Activated T-helper 1 cell treated with anti-CD3 and anti-CD28 coated beads, Interleukin-2, amount 50 U/mL, for 16 hours (primary cell): ENCODE measurements at places on chromosomes 7 and 10.

- DNase-seq: peak; percentile 38
Measured at GRCh38 chr7:55571511-55572377, 558 bp downstream of the VOPP1 start.

GRCh38 chr7:40996233-40996677 is 706.6 kb downstream of the INHBA start:
- DNase-seq: no peak

GRCh38 chr7:102933763-102934162 is 21.0 kb downstream of the LRRC17 start:
- no peak for DNase-seq

GRCh38 chr7:42766782-42767423 is 145.0 kb downstream of the C7orf25 start:
- no peak for DNase-seq

DNA sequence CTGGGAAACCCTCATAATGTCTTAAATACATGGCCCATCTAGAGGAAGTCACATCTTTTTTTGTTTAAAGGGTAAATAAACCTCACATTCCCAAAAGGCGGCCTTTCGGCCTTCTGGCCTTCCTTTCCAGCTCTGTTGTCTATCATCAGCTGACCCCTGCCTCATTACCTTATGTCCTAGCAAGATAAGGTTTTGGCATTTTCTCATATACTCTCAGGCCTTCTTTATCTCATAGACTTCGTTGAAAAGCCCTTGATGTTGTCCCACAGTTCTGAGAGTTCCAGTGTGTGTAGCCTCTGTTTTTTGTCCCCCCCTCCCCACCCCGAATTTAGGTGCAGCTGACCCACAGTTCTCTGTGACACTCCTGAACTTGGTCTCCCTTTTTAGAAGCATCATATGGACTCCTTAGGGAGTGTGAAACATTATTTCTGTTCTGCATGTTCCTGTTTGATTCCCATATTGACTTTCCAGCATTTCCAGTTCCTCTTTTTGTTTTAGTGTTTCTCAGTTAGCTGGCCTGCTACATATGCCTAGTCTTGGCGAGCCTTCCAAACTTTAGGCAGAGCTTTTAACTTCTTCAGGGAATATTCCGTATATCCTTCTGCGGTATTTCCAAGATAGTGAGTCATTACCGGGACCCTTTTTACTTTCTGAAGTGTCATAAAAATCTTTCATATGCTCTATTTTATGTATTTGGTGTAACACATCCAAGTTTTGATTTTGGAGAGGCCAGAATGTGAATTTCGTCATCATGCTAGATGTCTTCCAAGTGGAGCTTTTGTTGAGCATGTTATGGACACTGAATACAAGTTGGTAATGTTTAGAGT is 138.5 kb downstream of the LRRC4 start:
- DNase-seq: no peak

DNA sequence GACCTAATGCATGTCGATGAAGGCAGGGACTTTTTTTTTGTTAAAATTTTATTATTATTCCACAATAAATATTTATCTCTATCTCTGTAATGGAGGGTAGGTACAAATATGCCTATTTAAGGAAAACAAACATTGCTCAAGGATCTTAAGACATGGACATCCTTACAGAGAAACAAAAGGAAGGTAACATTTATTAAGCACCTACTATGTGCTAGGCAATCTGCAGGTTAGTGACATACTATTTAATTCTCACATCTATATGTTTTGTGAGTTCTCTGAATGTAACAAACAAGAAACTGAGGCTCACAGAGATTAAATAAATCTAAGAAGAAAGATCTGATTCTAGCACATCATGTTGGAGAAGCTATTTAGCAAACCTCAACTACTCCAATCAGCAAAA is 32.1 kb downstream of the LMOD2 start:
- no peak for DNase-seq

- DNase-seq: peak; percentile 12
Measured at GRCh38 chr10:89837165-89838043, 136.0 kb downstream of the KIF20B start.

DNA sequence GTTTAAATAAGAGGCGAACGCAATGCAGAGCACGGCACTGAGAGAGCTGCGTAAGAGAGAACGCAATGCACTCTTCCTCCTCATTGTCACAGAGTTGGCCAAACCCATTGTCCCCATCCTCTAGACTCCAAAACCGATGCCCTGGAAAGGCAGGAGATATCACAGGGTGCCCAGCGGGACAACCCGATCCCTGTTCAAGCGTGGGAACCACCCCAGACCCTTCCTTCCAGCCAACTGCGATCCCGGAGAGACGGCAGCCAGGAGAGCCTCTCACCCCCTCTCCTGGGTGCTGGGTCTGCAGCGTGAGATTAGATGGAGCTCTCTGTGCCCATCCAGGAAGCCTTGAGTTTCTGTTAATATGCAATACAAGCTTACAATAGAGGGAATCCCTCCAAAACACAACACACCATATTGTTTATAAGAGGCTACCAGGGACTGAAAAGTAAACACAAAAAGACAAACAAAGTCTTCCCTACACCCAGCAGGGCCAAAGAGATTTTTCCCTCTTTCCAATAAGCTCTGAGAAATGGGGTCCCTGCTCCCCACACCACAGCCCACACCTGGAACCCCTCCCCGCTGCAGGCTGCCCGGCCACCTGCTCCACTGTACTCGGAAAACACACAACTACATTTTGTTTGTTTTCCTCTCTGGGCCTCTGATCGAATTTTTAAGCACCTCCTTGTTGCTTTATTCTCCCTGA is 187.6 kb downstream of the ADARB2 start:
- no peak for DNase-seq

DNA sequence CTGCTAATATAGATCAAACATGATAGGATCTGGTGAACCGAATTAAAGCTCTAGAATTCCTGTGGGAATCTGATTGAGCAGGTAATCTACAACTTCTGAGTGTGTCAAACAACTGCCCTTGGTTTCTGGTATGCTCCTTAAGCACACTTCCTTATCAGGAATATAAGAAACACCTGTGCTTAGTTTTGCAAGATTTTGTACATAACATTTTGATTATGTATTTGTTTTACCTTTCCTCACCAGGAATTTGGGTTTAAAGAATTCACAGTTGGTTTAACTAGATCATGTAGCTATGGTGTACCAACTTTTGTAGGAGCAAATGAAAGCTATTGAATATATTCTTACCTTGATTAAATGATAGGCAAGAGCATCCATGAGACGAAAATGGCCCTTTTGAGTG is 40.6 kb downstream of the MCU start:
- no peak for DNase-seq

DNA sequence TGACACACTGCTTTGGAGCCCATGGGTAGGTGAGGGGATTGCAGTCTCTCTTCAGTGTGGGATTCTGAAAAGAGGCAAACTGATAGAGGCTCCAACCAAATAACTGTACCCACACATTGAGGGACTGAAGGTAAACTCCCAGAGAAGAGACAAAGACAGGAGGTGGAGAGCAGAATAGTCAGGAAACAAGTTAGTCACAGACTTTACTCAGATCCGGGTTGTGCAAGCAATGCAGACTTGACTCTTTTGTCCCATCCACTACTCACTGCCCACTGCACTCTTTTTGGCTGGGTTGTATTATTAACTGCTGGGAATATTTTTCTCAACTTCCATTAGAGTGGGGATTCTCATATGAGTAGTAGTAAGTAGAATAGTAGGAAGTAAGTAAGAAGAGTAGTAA is 152.7 kb downstream of the NRG3 start:
- DNase-seq: no peak

DNA sequence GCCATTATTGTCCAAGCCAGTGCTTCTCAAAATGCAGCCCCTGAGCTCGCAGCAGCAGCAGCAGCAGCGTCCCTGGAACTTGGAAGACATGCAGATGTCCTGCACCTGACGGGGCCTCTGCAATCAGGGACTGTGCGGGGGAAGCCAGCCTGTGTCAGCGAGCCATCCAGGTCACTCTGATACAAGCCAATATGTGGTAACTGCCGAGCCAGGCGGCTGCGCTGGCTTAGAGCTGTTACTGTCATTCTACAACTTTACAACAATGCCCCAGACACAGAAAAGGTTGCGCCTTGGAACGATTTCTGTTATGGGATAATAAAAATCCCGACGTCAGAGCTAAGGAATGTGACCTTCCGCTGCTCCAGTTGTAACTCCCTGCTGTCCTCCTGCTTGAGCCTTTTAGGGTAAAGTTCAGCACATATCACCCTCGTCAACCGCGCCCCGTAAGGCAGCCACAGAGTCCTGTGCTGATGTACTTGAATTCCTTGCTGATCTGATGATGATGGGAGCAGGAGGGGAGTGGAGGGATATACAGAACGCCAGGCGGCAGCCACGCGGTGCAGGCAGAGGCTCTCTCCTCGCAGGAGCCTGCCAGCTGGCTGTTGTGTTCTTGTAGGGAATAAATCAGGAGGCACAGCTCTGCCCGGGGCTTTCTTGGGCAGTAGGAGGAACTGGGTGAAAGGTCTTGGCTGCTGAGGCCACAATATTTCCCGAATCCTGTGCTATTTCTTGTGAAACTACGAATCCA is 20.0 kb upstream of the CRYGN start:
- no peak for DNase-seq

- DNase-seq: no peak
Measured at GRCh38 chr10:126904818-126905701, at the start of gene DOCK1. TSS of gene DOCK1 (plus strand) at chr10:126905428. CDS start at chr10:126905518, 90 bp downstream.

DNA sequence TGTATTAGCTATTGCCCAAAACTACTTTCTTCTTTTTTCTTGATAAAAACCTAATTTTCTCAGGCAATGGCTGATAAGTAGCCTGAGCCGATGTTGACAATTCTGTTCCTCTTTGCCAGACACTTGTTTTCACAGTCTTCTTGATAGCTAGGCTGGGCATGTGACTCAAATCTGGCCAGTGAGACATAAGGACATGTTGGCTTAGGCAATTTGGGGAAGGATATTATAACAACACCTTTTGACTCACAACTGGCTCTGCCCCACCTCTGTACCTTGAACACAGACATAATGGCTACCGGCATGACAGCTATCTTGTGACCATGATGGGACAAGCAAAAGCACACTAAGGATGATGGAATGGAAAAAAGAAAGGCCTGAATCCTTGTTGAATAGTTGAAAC is 72.9 kb upstream of the GPR22 start:
- DNase-seq: no peak

- DNase-seq: no peak
Measured at GRCh38 chr7:74412603-74413002, 41.1 kb upstream of the GTF2IRD1 start.

DNA sequence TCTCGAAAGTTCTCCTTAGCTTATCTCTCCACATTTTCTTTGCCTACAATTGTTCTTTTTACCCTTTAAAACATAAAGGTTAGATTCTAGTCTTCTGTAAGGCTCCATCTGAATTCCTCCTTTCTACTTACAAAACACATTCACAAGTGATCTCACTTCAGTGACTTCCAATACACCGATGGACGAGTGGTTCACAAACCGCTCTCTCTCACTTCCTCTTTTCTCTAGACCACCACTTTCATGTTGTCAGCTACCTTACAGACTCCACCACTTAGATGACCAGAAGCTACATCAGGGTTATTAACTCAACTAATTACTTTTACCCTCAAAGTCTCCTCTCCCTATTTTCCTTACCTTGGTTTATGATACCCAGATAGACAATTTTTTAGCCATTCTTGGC is 11.8 kb downstream of the MET start:
- no peak for DNase-seq

- no peak for DNase-seq
Measured at GRCh38 chr10:68184546-68184945, 47.4 kb downstream of the ATOH7 start.

- no peak for DNase-seq
Measured at GRCh38 chr10:5666841-5667630, 641 bp upstream of the ASB13 start.

DNA sequence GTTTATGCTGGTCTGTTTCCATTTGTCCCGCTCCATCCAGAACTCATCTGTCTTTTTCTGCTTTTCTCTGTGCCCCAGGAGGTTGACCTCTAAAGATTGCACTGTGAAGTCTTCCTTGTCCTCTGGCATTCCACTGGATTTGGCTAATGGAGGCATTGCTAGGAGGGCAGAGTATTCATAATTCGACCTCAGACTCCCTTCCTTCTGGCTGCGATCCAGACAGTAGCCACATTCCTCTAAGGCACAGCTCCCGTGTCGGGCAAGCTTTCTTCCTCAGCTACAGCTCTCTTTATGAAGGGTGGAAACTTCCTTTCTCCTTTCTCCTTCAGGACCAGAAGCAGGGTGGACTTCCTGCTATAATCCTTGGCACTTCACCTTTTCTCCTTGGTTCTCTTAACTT is 175.9 kb downstream of the BAMBI start:
- no peak for DNase-seq

GRCh38 chr10:33120275-33120674 is 162.2 kb upstream of the ITGB1 start:
- DNase-seq: no peak

GRCh38 chr10:88330174-88330573 is 252.9 kb downstream of the RNLS start:
- DNase-seq: no peak

GRCh38 chr7:23471106-23471859 is 992 bp upstream of the IGF2BP3 start:
- DNase-seq: no peak

DNA sequence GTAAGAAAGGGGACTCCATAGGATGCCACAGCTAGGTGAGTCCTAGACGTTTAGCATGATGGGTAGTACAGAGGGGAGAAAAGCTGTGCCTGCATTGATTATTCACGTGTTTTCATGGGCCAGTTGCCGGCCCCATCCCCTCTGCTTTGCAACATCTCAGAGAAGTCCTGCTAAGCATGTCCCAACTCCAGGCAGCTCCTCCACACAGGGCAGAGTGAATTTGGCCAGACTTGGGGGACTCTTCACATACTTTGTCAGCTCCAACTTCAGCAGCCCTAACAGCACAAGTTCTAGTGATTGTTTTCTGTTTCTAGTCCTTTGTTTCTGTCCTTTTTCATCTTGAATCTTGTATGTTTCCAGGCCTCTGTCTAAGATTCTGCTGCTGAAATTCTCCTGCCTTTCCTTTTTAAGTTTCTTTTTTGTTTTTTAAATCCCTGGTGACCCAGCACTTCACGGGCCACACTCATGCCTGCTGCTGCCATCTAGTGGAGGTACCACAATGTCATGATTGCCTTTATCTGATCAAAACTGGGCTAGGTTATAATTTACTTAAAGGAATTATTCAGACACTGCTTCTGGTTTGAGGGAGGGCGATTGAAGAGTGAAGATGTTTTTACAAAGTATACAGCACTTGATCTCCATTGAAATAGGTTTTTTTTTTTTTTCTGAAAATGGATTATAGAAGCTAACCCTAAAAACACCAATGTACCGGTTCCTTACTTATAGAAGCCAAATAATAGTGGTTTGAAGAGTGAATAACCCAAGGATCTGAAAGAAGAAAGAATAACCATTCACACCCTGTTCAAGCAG is 276.9 kb downstream of the CSTF2T start:
- DNase-seq: no peak

- DNase-seq: no peak
Measured at GRCh38 chr10:62464308-62464707, 90.1 kb downstream of the ZNF365 start.

DNA sequence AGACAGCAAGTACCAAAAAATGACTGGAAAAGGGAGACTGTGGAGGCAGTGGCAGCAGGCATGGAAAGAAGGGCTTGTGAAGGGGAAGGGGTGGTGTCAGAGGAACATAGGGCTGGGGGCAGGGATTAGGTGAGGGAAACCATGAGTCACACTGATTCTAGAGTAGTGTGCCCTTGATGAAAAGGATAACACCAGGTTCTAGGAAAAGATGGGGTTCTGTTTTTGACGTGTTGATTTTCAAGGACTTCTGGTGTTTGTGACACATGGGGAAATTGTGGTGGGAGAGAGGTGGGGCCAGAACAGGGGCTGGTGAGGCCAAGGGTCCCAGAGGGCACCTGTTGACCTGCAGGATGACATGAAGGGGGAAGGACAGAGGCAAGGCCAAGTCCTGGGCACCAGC is 57.1 kb downstream of the FIGNL1 start:
- no peak for DNase-seq
